GM23248 (cell line): ENCODE measurements at places on chromosomes 11 and 22.

GRCh38 chr11:79471071-79471844 is 30.4 kb upstream of the TENM4 start:
- peaks cover 37% of the 10 kb centered on the region for H3K27me3 ChIP-seq
- H3K4me1 ChIP-seq, result no peaks in the 10 kb centered on the region
- H3K36me3 ChIP-seq, result no peaks in the 10 kb centered on the region

GRCh38 chr11:111922803-111923202 is 4.1 kb downstream of the C11orf52 start:
- H3K36me3 ChIP-seq, result no peaks in the 10 kb centered on the region
- DNase-seq, result peak; percentile 93
- peak overlapping the region; percentile 96 for H3K27ac ChIP-seq
- peak overlapping the region; percentile 58 for H3K4me3 ChIP-seq
- H3K27me3 ChIP-seq, result no peaks in the 10 kb centered on the region

GRCh38 chr11:129427816-129428406 is 52.3 kb downstream of the BARX2 start:
- DNase-seq, result no peak
- no peak overlapping the region for H3K4me3 ChIP-seq
- H3K36me3 ChIP-seq, result no peaks in the 10 kb centered on the region
- no peaks in the 10 kb centered on the region for H3K4me1 ChIP-seq
- no peak overlapping the region for H3K27ac ChIP-seq

- no peak overlapping the region for H3K4me3 ChIP-seq
- DNase-seq, result no peak
- H3K27me3 ChIP-seq, result no peaks in the 10 kb centered on the region
- no peaks in the 10 kb centered on the region for H3K36me3 ChIP-seq
- H3K27ac ChIP-seq, result no peak overlapping the region
- H3K4me1 ChIP-seq, result peaks cover 10% of the 10 kb centered on the region; the same call in 1 of the 2 replicates
Measured at GRCh38 chr11:73972620-73973449, 9.8 kb downstream of the UCP2 start.

- peaks cover 14% of the 10 kb centered on the region for H3K27me3 ChIP-seq
- no peak overlapping the region for H3K4me3 ChIP-seq
- H3K4me1 ChIP-seq, result no peaks in the 10 kb centered on the region
- H3K36me3 ChIP-seq, result no peaks in the 10 kb centered on the region
Measured at GRCh38 chr22:22047776-22048175, 65.2 kb upstream of the TOP3B start.

DNA sequence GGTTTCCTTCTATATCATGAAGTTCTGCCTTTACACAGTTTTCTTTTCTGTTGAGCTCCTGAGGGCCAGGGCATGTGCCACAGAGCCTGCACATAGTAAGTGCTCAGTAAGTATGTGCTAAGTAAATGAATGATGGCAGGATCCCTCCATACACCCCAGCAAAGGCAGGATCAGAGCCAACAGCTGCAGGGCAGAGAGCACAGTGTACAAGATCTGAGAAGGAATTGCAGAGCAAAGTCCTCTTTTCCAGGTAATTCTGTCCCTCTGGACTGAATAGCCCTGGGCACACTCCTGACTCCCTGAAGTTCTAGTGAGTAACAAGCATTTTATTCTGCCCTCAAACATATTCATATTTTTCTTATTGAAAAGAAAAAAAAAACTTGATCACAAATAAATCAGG is 117.7 kb downstream of the GALNT18 start:
- no peaks in the 10 kb centered on the region for H3K36me3 ChIP-seq
- no peak for DNase-seq
- H3K27ac ChIP-seq, result no peak overlapping the region
- H3K4me3 ChIP-seq, result no peak overlapping the region
- no peaks in the 10 kb centered on the region for H3K4me1 ChIP-seq

DNA sequence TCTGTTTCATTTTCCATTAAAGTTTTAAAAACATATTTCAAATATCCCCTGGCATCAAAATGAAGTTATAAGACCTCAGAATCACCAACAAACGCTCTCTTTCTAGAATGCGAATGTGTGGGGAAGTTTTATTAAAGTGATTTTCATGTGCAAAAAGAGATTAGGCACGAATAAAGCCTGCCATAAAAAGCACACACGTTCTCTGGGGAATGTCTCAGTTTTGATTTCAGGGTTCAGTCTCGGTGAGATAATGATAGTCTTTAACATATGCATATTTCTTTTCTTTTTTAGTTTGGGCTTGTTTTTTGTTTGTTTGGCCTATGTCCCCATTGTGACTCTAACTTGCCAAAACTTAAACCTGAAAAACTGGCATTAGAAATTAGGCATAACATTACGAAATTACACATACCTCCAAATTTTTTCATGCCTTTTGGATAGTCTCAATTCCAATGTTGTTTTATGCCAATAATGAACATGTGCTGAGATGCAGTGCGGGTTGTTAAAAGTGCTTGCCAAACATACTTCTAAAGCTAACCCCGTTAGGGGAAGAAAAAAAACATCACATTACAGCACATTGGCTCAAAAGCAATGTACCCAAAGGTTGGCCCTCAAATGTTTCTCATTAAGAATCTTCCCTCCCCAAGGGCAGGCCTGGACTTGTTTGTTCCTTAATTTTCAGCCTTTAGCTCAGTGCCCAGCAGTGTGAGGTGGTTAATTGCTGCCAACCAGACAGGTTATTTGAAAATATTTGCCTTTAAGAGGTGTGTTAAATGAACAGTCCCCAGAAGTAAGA is 33.2 kb upstream of the FBLN1 start:
- peak overlapping the region; percentile 80 for H3K27ac ChIP-seq
- peak; percentile 49 for DNase-seq
- no peaks in the 10 kb centered on the region for H3K27me3 ChIP-seq
- H3K4me1 ChIP-seq, result peaks cover 22% of the 10 kb centered on the region

DNA sequence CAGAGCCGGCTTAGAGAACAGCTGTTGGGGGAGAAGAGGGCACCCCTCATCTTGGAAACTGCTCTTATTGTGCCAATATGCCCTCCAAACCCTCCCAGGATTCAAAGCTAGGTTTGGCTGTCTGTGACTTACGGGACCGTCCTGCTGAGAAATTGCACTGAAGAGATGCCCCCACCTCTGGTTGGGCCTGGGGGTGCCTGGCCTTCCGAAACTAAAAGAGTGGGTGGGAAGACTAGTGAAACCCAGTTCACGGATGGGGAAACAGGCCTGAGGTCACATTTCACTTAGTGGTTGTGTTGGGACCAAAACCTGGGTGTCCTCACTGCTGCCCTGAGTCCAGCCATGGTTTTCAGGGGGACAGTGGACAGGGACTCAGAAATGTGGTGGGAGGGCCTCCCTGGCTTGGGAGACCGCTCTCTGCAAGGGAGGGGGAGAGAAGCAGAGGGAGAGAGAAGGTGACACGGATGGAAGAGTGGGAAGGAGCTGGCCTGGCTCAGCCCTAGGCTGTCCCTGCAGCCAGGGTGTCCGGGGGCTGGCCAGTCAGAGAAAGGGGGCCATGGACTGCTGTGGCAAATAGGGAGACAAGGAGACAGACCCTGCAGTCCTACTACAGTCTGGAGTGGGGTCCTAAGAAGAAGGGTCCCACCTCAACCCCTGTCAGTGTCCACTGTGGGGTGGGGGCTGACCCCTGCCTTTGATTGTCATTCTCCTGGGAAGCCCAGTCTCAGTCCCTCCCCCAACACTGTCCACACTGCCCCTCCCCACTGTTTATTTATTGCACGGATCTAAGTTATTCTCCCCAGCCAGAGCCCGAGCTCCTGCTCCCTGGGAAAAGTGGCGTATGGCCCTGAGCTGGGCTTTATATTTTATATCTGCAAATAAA is 13.6 kb downstream of the MAFF start:
- no peak overlapping the region for H3K27ac ChIP-seq
- DNase-seq, result no peak
- H3K36me3 ChIP-seq, result peaks cover 9% of the 10 kb centered on the region; the same call in 1 of the 2 replicates
- no peaks in the 10 kb centered on the region for H3K27me3 ChIP-seq

GRCh38 chr11:68914761-68915160 is 11.1 kb downstream of the IGHMBP2 start:
- H3K4me3 ChIP-seq, result no peak overlapping the region
- H3K27ac ChIP-seq, result no peak overlapping the region
- H3K4me1 ChIP-seq, result no peaks in the 10 kb centered on the region
- no peak for DNase-seq
- H3K36me3 ChIP-seq, result peaks cover 20% of the 10 kb centered on the region

DNA sequence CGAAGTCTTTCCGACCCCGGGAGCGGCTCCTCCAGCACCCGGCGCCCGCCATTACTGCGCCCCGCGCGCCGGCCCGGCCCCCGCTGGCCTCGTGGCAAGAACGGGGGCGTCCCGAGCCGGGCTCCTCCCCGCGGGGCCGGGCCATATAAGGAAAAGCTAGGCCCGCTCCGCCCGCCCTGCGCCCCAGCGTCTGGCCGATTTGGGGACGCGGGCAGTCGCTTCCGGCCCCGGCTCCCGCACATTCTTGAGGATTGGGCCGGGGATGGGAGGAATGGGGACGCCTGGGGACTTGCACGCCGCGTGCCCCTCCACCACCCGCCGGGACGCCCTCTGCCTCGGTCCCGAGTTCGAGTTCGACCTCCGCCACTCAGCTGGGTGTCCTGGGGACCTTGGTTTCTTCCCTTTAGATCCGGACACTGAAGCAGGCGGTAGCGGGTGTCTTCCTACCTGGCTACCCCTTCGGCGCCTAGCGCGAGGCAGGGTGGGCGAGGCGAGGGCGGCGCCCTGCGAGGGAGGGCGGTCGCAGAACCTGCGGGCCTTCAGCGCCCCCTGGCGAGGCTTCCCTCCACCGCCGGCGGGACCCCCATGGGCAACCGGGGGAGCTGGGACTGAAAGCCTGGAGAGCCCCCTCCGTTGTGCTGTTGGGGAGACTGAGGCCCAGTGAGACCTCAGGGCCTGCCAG is 3.8 kb downstream of the SMTN start:
- 0 out of 2 replicates have a peak, but pooled peaks cover 4% of the 10 kb centered on the region for H3K36me3 ChIP-seq
- no peaks in the 10 kb centered on the region for H3K27me3 ChIP-seq
- H3K4me3 ChIP-seq, result peak overlapping the region; percentile 93
- H3K27ac ChIP-seq, result peak overlapping the region; percentile 84
- peaks cover 28% of the 10 kb centered on the region for H3K4me1 ChIP-seq

- 0 out of 2 replicates have a peak, but pooled peaks cover 3% of the 10 kb centered on the region for H3K36me3 ChIP-seq
- DNase-seq, result no peak
- no peak overlapping the region for H3K4me3 ChIP-seq
- no peaks in the 10 kb centered on the region for H3K27me3 ChIP-seq
- H3K4me1 ChIP-seq, result no peaks in the 10 kb centered on the region
Measured at GRCh38 chr11:62153087-62153395, 29.2 kb downstream of the INCENP start.

DNA sequence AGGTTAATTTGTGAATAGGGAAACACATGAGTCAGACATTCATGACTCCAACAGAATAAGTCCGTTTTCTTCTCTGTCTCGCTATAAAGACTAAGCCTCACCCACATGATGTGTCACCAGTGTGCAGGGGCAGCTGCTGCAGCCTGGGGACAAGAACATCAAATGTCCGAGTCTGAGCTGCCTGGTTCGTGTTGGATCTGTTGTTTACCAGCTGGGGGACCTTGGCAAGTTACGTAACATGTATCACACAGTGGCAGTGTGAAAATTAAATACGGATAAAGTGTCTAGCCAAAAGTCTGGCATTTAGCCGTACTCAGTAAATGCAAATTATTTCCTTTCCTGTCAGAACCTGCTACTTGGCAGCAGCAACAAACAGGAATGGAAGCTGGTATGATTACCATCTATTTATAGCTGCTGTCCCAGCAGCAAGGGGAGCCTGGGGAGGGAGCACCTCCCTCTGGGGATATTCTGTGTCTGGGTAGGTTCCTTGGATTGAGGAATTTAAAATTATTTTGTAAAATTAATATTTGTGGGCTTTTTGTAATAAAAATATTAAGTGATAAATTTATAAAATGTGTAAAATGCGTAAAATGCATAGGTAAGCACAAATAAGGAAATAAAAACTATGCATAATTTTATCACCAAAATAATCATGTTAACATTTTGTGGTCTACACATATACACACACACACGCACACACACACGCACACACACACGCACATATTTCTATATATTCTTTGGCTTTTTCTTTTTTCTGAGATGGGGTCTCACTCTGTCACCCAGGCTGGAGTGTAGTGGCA is 1.3 kb upstream of the CLDN25 start:
- H3K27me3 ChIP-seq, result peaks cover 32% of the 10 kb centered on the region; the same call in 1 of the 2 replicates
- peak; percentile 83 for DNase-seq
- H3K4me3 ChIP-seq, result peak overlapping the region; percentile 38
- no peak overlapping the region for H3K27ac ChIP-seq
- H3K4me1 ChIP-seq, result peaks cover 3% of the 10 kb centered on the region

GRCh38 chr22:38872172-38872830 is at the start of gene CBX6:
Gene CBX6 (minus strand): TSS chr22:38872216. CDS start chr22:38872190, 26 bp downstream.
- no peaks in the 10 kb centered on the region for H3K36me3 ChIP-seq
- H3K4me3 ChIP-seq, result peak within 1 kb of the TSS; percentile 79
